Stimulated activated naive CD8-positive, alpha-beta T cell treated with anti-CD3 and anti-CD28 coated beads, Interleukin-15, amount 100 ng/mL, for 72 hours (primary cell): ENCODE measurements at places on chromosomes 5 and 9.
A peak's percentile ranks its signal among the peaks of the same experiment; 100 is the strongest.

DNA sequence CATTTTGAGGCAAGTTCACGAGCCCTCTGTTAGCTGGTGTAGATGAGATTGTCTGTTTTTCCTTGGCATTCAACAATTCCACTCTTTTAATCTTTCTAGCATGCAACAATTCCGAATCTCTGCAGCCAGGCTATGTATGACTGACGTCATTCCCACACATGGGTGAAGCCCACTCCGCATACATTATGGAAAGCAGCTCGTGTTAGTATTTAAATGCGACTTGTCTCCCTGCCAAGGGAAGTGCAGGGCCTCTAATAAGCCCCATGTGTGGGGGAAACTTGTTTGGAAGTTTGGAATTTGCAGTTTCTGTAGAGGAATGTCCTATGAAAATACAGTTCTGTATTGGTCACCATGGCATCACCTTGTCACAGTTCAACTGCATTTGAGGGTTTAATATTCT, 146.0 kb upstream of the FBXL7 start:
- no peak for DNase-seq

GRCh38 chr5:116037236-116037822, 5.1 kb downstream of the ARL14EPL start:
- DNase-seq: no peak

DNA sequence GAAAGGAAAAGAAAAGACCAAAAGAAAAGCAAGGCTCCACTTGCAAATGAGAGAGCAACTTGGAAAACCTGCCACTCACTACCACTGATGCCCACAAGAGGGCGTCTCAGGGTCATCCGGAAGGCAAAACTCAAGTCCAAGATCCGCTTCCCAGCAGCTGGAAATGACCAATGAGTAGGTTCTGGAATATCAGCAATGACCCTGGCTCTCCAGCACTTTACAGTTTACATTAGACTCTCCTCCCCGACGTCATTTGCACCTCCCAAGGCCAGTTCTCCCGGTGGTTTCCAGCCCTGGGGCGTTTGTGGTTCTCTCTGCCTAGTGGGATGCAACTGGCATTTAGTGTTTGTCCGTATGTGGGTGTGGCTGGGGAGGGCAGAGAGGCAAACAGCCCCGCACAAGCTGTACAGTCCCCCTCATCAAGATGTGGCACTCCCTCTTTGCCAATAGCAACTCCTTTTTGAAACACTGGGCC, 193.8 kb upstream of the ZNF618 start:
- DNase-seq: peak; percentile 38

DNA sequence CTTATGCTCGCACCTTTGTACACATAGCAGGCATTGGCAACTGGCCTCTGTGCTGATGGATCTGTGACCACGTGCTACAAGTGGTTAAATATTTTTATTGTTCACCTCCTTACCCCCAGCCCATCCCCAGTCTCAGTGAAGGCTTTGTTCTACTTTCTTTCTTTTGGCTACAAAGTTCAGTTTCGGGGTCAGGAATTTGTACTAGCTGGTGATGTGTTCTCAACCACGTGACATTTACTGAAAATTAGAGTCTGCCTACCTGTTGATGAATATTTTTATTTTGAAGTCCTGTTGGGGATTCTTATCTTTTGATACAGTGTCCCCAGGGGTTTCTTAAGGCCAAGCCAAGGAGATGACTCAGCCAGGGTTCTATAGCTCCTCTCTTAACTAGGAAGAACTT, 47.8 kb downstream of the C9orf57 start:
- no peak for DNase-seq

GRCh38 chr5:62538017-62538942, 40.3 kb upstream of the LRRC70 start:
- DNase-seq: no peak

- DNase-seq: no peak
Measured at GRCh38 chr5:159050316-159051143, 49.2 kb downstream of the EBF1 start.

- no peak for DNase-seq
Measured at GRCh38 chr5:111746791-111747190, 10.2 kb downstream of the NREP start.

DNA sequence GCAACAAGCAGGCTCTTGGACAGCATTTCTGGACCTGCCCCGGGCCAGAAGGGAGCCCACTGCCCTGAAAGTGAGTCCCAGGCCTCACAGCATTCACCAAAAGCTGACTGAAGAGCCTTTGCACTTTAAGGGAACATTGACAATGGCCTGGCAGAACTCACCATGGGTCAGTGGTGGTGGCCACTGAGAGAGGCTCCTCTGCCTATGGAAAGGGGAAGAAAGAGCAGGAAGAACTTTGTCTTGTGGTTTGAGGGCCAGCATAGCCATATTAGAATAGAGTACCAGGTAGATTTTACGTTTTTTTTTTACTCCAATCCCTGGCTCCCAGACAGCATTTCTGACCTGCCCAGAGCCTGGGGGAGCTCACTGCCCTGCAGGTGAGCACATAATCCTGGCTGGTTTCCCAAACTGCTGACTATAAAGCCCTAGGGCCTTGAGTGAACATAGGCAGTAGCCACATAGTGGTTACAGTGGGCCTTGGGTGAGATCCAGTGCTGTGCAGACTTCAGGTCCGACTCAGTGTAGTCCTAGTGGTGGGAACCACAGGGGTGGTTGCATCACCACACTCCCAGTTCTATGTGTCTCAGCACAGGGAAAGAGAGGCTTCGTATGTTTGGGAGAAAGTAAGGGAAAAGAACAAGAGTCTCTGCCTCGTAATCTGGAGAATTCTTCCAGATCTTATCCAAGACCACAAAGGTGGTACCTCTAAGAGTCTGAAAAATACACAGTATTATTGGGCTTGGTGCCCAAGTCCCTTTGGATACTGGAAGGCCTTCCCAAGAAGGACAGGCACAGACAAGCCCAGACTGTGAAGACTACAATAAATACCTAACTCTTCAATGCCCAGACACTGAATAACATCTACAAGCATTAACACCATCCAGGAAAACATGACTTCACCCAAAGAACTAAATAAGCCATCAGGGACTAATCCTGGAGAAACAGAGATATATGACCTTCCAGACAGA, 89.5 kb downstream of the TSSK1B start:
- no peak for DNase-seq

DNA sequence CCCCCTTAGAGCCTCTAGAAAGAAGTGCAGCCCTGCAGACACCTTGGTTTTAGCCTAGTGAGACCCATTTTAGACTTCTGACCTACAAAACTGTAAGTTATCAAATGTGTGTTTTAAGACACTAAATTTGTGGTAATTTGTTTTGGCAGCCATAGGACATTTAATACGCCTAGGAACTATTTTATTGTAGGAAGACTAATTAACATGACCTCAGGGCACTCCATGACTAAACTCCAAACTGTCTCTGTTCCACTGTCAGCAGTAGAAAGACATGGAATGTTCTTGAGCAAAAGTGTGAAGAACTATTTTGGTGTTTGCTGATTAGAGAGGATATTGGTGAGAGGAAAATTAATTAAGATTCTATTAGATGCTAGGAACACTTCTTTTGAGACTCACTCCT, 4.1 kb upstream of the APC start:
- DNase-seq: no peak

DNA sequence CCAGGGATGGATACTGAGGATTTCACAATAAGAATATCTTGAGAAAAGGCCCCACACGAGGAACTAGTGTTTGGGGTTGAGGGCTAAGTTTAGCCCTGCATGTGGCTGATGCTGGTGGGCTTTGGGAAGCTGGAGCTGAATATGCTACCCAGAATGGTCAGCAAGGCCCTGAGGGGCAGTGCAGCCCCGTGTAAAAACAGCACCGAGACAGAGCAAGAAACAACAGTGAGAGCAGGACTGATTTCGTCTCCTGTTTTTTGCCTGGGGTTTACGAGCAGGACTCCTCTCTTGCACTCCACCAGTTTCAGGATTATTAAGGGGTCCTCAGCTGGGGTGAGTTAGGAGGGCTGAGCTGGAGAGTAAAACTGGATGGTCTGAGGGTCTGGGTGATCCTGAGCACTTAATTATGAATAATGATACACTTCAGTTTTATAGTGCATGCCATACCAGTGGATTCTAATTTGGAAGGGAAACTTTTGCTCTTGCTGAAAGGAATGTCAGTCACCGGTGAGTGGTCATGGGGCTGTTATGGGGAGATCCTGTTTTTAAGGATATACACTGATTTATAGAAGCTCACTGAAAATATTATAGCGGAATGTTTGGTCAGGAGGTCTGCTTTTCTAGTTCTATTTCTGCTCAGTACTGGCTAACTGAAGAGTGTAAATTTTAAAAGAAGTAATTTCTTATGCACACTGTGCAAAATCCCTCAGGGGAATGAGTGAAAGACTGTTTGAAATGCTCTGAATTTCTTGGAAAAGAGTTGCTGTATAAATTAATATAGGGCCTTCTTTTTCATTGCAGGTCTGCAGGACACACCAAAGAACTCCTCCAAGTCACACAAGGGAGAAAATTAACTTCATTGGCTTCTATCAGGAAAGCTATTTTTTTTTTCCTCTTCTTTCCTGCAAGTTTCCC, 42.7 kb upstream of the NFIB start:
- DNase-seq: no peak

DNA sequence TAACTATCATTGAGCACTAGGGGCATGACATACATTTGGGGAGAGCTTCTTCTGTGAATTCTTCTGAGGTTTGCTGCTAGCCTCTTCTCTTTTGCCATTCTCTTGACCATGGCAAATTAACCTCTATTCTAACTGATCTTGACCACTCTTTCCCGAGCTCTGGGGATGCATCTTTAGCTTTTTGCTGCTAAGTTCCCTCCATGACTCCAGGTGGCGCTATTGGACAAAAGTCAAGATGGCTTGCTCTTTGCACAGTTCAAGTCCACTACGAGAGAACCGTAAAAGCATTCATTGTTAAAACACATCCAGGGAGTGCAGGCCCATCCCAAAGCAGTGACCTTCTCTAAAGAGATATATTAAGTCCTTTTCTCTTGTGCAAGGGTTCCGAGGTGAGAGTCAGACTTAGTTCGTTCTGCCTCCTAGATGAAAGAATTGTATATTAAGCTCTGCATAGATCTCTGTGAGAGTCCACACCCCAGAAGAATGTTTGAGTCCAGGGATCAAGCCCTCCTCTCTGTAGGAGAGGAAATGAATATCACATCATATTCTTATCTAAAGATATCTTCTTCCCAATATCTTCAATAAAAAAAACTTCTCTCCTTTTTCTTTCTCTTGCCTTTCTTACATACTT, 1152.9 kb upstream of the CDH6 start:
- DNase-seq: peak; percentile 10

DNA sequence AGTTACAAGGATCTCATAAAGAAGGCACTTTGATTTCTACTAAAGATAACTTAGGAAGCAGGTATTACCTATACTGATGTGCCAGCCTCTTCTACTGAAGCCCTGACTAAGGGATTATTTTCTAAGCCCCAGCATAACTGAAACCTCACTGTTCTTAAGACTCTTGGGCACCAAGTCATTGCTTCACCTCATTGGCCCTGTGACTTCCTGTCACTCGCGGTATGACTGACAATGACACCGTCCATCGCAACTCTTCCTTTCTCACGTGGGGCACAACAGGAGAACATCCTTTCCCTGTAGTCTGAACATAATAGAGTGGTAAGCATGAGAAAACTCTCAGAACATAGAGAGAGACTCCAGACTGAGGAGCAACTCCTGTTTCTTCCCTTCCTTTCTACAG, 6.4 kb downstream of the OR2V2 start:
- no peak for DNase-seq

GRCh38 chr5:106720367-106720766, 950.4 kb downstream of the EFNA5 start:
- DNase-seq: no peak

DNA sequence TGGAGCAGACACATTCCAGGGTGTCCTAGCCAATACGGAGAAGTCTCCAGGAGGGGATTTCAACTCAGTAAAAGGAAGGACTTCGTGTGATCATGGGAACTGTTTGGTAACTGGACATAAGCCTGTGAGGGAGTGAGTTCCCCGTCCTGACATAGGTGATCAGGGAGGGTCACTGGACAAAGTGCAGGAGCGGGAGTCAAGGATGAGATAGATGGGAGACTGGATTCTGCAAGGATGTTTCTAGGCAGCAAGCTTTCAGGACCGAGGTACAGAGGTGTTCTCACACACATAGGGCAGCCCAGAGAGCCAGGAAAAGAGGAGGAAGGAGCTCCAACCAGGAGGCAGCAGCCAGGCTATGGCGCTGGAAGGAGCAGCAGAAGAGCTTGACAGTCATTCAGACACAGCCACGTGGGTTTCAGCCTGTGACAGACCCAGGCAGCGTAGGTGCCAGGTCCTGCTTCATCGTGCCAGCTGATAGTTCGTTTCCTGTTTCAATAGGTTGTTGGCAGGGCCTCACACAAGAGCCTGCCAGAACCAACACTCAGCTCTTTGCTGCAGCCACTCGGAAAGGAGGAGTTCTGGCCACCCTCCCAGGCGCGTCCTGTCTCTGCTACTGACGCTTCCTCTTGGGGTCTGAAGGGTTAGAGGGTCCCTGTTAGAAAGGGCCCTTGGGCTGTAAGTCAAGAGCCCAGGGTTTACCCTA, 84.1 kb downstream of the AMBP start:
- DNase-seq: peak; percentile 19

DNA sequence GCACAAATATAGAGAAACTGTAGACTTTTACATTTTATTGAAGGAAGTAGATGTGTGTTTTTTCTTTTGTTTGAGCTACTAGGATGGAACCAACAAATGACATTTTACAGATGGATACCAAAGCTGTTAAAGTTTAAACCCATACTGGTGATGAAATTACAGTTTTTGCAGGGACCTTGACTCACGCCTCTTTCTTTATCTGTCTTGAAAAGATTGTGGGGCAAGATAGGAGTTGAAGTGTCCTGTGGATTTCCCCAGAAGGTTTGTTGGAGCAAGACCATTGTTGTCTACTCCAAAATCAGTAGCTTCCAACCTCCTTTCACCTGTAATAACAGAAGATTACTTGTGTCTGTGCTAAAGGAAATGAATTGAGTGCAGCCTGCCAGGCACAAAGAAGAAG, 4.1 kb upstream of the C5orf63 start:
- no peak for DNase-seq

DNA sequence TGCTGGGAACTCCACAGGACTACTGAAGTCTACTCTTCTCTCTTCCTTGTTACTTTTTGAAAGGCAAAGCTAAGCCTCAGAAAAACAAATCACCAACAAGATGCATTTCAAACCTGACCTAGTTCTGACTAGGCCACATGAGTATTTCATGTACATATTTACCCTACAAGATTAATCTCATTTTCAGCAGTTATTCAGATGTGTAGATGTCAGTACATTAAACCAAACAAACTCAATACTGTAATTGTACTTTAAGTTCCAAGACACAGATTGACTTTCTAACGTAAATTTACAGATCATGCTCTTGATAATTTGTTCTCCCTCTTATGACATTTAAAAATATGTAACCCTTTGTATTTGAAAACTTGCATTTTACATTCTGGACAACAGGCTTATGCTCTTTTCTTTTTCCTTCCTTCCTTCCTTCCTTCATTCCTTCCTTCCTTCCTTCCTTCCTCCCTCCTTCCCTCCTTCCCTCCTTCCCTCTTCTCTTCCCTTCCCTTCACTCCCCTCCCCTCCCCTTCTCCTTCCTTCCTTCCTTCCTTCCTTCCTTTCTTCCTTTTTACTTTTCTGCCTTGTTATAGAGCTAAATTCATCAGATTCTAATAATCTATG, 1653.4 kb downstream of the EFNA5 start:
- no peak for DNase-seq
